Activated naive CD4-positive, alpha-beta T cell treated with anti-CD3 and anti-CD28 coated beads, Interleukin-2, amount 50 U/mL, for 72 hours (primary cell): ENCODE measurements at places on chromosomes 6 and 20.
A peak's percentile ranks its signal among the peaks of the same experiment; 100 is the strongest.

- no peak for DNase-seq
Measured at GRCh38 chr6:143368426-143368825, 82.1 kb downstream of the ADAT2 start.

DNA sequence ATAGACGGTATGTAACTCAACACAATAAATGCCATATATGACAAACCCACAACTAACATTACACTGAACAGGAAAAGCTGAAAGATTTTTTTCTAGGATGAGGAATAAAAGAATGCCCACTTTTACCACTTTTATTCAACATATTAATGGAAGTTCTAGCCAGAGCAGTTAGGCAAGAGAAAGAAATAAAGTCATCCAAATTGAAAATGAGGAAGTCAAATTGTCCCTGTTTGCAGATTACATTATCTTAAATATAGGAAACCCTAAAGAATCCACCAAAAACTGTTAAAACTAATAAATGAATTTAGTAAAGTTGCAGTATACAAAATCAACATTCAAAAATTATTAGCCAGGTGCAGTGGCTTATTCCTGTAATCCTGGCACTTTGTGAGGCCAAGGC, 24.6 kb upstream of the ADGB start:
- no peak for DNase-seq

DNA sequence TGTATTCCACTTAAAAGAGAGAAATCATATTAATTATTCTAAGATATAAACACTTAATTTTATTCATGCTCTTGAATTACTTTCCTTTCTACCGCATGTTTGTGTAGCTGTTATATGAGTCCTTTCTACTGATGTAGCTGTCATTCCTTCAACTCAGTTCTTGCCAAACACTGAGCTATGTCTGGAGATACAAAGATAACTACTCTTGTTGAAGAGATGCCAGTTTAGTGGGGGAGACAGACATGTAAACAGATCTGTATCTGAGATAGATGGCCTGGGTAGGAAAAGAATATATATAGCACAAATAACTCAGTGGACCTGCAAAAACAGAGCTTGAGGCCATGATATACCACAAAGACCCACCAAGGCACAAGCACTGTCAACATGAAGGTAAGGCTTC, 157.3 kb downstream of the BTBD9 start:
- DNase-seq, result no peak

DNA sequence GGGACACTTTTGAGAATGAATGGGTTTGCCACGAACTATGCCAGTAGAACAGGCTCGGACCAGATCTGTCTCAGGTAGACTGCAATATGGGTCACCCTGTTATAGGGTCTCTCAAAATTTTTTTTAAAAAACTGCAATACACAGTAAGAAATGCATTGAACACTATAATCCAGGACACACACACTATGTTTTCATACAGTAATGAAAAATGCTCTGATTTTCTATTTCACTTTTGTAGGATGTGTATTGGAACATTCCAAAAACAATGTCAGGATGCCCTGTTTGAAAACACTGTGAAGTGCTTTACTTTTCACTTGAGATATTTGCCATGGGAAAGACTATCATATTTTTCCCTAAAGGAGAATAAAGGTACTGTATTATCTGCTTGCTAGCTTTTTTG, 25.1 kb downstream of the PARD6B start:
- no peak for DNase-seq

DNA sequence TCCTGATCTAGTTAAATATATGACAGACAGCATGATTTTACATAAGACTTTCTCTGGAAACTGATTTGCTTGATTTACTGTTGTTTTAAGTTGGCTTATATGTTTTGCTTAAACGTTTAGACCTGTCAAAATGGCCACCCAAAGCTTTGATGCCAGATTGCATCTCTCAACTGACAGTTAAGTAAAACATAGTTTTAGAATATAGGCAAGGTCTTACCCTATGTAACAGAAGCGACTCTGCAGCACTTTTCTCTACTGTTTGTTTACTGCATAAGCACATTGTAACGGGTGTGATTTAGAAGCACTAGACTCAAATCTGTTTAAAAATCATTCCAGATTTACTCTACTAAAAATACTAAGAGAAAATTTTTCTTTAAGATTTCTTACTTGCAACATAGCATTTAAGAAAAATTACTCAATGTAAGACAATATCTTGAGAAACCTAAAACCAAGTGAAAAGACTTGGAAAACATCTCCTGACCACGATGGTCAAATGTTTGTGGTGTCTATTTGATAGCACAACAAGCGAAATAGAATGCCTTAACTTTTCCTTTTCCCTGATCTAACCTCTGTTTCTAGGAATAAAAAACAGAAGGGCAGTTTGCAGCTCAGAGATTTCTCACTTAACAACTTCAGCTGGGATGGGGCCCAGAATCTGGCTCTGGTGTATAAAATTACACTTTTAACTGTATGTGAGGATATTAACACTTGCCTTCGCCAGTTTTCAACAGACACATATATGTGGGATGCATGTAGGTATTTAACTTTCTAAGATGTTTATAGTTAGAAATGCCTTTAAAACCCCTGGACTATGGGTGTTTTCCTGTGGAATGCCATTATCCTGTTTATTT, 47.4 kb downstream of the AIG1 start:
- DNase-seq, result no peak

DNA sequence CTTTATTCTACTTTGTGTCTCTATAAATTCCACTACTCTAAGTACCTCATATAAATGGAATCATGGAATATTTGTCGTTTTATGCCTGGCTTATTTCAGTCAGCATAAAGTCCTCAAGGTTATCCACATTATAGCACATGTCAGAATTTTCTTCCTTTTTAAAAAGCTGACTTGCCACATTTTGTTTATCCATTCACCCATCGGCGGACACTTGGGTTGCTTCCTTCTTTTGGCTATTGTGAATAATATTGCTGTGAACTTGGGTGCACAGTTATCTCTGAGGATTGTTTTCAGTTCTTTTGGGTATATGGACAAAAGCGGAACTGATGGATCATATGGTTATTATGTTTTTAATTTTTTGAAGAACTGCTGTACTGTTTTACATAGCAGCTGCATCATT, 39.1 kb upstream of the ME1 start:
- no peak for DNase-seq

GRCh38 chr6:118320652-118321051, 227.4 kb upstream of the PLN start:
- no peak for DNase-seq

DNA sequence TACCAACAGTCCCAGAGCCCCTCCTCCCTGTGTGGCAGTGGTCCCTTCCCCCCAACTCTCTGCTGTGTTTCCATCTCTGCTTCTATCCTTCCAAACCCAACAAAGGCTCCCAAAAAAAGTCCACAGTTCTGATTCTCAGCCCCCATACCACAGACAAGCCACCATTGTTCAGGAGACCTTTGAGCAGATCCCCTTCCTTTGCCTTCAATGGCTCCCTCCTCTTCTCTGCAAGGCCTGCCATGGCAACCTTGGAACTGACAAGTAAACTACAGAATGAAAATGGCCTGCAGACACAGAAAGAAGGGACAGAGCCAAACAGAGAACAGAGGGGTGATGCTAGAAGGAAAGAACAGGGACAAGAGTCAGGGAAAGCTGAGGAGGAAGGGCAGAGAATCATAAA, 23.2 kb downstream of the OR2H2 start:
- DNase-seq, result no peak

GRCh38 chr6:106757722-106758467, 128.5 kb downstream of the QRSL1 start:
- no peak for DNase-seq

DNA sequence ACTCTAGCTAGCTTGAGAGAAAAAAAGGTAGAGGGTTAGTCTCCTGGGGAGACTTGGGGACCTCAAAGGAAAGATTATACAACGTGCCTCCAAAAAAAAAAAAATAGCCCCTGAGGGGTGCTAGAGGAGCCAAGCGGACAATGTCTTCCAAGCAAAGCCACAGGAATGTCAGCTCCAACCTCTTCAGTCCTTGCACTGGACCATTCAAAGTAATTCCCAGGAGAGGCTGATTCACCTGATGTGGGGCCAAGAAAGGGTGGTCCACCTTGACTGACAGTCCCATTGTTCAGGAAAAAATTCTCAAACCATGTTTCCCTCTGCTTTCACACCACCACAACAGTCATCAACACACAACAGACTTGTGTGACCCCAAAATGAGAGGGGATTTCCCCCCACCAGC, 30.7 kb downstream of the ASIP start:
- DNase-seq, result no peak

GRCh38 chr6:21265034-21265729, 328.4 kb upstream of the SOX4 start:
- DNase-seq, result no peak

GRCh38 chr6:130043344-130043743, 25.0 kb downstream of the L3MBTL3 start:
- DNase-seq, result no peak

DNA sequence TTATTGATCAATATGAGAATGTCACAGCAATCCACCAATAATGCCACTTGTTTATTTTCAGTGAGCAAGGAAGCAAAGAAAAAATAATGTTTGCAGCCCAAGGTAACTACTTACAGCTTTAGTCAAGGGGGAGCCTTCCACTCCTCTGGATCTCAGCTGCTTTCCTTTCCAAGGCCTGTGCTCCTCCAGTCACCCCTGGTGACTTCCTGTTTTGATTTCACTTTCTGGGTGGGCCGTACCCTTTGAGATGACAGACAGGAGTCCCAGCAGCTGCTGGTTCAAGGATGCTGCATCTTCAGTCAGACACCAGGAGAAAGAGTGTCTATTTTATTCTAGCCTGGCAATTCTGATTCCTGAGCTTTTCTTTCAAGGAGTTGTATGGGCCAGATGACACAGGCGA, 5.6 kb upstream of the VNN2 start:
- peak; percentile 39 for DNase-seq

GRCh38 chr6:36312854-36313648, 23.6 kb downstream of the BNIP5 start:
- DNase-seq, result no peak

- DNase-seq, result no peak
Measured at GRCh38 chr6:166572370-166573261, 13.9 kb downstream of the RAMACL start.

DNA sequence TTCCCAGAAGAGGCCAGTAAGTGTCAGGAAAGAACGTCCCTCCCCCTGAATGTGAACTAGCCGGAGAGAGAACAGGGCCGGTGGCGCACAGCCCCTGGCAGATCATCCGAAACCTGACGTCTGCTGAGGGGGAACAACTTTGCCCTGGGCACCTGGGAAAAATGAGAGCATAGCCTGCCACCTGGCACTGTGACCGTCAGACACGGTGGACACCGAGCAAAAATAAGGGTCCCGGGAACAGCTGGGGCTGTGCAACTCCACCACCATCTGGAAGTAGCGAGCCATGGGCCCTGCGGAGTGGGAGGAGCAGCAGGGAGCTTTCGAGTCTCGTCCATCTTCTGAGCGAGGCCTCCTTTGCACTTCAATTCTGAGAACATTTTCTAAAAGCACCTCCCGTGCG, 110.8 kb downstream of the EDN3 start:
- DNase-seq, result no peak

- no peak for DNase-seq
Measured at GRCh38 chr20:7893014-7893730, 47.1 kb downstream of the HAO1 start.

GRCh38 chr20:38812709-38813573, 7.4 kb downstream of the PPP1R16B start:
- DNase-seq, result no peak

DNA sequence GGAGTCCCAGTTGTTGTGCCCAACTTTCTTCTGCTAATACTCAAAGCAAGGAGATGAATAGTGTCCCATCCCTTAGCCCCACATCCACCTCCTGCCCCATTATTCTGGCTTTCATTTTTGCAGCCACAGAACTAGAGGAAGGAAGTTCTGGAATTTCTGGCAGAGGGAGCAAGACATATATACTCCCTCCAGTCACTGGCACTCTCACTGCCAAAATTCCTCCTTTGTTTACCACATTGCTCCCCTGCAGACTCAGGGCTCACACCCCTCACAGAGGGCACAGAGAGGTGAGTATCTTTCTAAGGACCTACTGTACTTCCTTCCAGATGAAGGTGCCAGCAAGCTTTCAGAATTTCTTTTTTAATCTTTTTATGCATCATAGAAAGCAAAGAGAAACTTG, 168.0 kb upstream of the ID4 start:
- no peak for DNase-seq

DNA sequence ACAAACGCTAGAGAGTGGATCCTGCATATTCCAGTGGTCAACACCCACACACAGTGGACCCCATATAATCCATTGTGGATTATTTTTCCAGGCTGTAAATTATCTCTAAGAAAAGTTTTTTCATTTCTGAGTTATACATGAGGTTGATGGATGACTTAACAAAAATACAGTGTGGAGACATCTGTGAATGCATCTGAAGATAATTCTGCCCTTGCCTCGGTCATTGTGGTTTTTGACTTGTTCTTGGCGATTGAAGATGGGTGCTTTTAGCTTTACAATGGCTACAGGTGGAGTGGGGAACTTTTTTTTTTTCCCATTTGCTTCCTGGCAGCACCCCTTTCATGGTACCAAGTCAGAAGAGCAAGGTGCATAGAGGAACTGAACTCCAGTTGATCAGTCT, 242.7 kb downstream of the MYLK4 start:
- DNase-seq, result no peak

- no peak for DNase-seq
Measured at GRCh38 chr20:38725148-38725901, 1.0 kb downstream of the SLC32A1 start.

DNA sequence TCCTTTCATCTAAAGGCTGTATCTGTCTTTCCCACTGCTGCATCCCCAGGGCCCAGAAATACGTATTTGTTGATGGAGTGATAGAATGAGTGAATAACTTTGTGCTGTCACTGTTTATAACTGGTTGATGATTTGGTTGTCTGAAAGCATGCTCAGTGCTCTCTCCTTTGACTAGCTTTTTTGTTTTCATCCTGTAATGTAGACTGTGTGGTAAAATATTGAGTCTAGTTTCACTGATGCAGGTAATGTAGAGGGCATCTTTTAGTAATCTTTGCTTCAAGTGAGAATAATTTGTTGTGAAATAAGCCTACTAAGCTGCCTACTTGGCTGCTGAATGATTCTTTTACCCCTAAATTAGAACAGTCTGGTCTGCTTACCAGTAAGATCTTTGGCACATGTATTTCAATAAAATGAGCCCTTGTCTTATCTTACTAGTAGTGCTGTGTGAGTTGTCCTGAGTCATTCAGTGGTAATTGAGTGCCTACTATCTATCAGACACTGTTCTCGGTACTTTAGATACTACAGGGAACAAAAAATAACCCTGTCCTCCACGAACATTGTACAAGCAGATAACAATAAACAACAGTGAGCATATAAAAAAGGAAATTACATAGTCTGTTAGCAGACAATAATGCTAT, 39.9 kb downstream of the MAPK14 start:
- no peak for DNase-seq
